ENCODE measurements at places on chromosomes 12 and 14. TPM values are rescaled to one million over a fixed set of nuclear protein-coding genes. Genes with fewer than 3 reads are reported as not detected.

DNA sequence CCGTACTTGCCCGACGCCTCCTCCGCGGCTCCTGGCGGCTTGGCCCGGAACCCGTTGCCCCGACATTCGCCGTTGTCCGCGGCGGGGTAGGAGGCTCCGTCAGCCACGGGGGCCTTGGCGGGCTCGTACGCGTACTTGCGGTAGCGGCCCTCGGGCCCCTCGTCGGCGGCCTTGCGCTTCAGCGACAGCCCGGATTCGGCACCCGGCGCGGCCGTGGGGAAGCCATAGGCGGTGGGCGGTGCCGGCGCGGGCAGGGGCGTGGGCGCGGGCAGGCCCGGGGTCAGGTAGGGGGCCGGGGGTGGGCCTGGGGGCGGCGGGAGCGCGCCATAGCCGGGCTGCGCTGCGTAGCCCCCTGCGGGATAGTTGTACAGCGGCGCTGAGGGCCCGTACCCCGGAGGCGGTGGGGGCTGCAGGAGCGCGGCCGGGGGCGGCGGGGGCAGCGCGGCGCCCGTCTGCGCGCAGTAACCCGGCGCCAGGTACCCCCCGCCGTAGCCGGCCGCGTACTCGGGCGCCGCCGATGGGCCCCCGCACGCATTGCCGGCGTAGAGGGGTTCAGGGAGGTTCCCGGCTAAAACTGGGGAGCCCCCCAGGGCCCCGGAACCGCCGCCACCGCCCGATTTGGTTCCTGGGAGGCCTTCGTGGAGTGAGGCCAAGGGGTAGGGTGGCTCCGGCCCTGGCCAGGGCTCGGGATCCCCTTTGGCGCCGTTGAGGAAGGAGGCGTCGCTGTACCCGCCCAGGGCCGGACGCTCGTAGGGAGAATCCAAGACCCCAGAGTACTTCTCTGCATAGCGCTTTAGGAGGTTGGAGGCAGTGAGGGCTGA, 26.9 kb downstream of the FIGNL2 start:
- no peak for DNase-seq

DNA sequence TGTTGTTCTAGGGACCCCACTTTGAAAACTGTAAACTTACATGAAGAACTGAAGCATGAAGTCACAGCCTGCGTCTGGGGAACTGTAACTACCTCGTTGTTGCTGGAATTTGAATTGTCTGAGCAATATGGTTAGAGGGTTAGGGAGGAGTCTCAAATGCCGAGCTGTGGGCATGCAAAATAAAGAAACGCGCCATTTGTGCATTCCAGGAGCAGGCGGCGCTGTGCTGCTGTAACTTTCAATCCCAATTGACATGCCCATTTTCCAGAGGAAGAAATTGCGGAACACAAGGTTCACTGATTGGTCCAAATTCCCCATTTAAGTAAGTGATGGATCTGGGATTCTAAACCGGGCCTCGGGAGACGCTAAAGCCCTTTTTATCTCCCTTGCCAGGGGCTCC, 61.3 kb downstream of the ZNF664 start:
- DNase-seq = no peak

DNA sequence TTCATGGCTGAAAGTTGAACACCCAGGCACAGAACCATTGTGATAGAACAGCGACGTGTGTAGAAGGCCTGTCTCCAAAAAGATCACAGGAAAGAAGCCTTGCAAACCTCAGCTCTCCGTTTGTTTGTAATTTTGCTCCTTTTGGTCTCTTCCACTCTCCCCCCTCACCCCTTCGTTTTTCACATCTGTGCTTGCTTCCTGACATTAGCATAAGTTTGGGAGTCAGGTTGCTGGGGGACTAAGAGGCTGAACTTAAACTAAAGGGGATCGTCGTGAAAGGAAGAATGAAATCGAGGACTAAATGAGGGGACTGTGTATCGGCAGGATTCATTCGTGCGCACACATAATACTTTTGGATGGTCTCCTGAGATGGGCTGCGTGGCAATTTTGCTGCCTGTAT, 200.6 kb downstream of the BCAT1 start:
- DNase-seq = no peak

GRCh38 chr14:20416223-20416622, 2.9 kb upstream of the TEP1 start:
- no peak for DNase-seq

- DNase-seq = no peak
Observed at GRCh38 chr12:79936670-79937069, 1.8 kb upstream of the PPP1R12A start.

DNA sequence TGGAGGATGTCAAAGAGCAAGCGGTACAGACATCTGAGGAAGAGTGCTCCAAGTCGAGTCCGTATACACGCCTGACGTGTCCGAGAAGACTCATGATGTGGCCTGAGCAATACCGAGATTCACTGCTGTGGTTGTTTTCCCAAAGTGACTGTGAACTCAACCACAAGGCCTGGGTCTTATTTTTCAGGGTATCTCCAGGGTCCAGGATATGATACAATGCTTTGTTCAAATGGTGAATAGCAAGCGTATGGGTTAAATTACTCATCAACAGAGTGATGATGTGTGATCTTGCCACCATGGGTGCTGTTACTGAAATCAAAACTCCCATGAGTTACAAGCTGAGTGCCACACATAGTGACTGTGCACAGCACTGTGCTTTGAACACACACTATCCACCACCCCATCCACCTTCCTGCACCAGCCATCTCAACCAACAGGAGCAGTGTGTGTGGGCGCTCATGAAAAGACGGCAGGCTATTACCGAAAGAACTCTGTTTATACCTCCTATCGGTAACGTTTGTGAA, 109.6 kb downstream of the BCAT1 start:
- DNase-seq = no peak

DNA sequence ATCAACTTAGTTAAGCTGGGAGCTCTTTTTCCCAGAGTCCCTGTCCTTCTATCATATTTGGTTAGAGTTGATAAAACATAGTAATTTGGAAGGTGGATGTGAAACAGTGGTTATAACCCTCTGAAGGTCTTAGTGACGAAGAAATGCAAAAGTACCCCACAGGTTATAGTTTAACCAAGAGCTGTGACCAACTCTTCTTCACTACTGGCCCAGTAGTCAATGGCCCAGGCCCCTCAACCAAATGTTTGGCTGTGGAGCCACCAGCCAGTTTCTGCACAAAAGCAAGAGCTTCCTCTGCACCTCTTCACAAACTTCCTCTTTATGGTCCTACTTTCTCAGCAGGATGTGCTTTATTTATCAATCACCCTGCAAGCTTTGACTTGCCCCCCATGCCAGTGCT, 132.6 kb downstream of the BMP4 start:
- DNase-seq = no peak

DNA sequence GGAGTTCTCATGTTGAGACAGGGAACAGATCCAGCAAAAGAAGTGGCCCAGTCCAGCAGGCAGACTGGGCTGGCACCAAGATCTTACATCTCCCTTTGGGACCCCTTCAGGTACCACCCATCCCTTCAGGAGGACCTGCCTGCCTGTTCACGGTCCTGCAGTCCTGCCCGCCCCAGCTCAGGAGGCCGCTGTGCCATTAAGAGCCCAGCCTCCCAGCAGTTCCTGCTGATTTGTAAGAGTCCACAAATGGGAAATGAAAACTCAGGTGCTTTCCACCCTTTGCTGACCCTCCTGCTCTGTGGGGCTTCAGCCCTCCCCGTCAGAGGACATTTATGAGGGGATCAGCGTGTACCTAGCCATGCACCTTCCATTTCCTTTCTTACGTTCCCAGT, 39.5 kb downstream of the C14orf132 start:
- no peak for DNase-seq

The DCAF11 gene
- total RNA-seq = 80.3 TPM

The GPD1 gene
- 222 TPM for total RNA-seq

The CLEC2B gene
- total RNA-seq = 25.2 TPM

The CCDC177 gene
- total RNA-seq = 0.21 TPM
